ENCODE measurements at places on chromosomes 12 and 14. TPM values are rescaled to one million over a fixed set of nuclear protein-coding genes. Genes with fewer than 3 reads are reported as not detected.

- no peak for DNase-seq
- peaks cover 3% of the 10 kb centered on the region for H3K27me3 ChIP-seq
- no peaks in the 10 kb centered on the region for H3K4me1 ChIP-seq
- H3K4me3 ChIP-seq, result no peak overlapping the region
- no peaks in the 10 kb centered on the region for H3K36me3 ChIP-seq
- no peak overlapping the region for H3K27ac ChIP-seq
Observed at GRCh38 chr12:21786041-21786531, 11.6 kb upstream of the KCNJ8 start.

DNA sequence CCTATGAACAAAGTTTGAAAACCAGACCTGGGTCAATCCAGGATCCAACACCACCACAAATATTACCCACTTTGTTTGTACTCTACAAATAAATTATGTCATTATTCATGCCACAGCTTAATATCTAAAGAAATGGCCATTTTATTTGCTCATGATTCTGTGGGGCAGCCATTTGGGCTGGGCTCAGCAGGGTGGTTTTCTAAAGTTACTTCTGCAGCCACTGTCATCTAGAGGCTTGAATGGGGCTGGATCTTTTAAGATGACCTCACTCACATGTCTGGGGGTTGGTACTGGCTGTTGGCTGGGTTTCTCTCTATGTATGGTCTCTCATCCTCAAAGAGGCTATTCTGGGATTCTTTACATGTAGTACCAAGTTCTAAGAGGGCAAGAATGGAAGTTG, 96.2 kb downstream of the VCPKMT start:
- DNase-seq, result no peak
- H3K4me1 ChIP-seq, result peaks cover 44% of the 10 kb centered on the region
- peaks cover 34% of the 10 kb centered on the region for H3K36me3 ChIP-seq
- H3K27me3 ChIP-seq, result no peaks in the 10 kb centered on the region
- no peak overlapping the region for H3K4me3 ChIP-seq
- no peak overlapping the region for H3K27ac ChIP-seq

GRCh38 chr14:54901380-54902142, 1.1 kb downstream of the GCH1 start:
- peaks cover 10% of the 10 kb centered on the region for H3K36me3 ChIP-seq
- H3K4me1 ChIP-seq, result peaks cover 21% of the 10 kb centered on the region
- DNase-seq, result peak; percentile 34

DNA sequence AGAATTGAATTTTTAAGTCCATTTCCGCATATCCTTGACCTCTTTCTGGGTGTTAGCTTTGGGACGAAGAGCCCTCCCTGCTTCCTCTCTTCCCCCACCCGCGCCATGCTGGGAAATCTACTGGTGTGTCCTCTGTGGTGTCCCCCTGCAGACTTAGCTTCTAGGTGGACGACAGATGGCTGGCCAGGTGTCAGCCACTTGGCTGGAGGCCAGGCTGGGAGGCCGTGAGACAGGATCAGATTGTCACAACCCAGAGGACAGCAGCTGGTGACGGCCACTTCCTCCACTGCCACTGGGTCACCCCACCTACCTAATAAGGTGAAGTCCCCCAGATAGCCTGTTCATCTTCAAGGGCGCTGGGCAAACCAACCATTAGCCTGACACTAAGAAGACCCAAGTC, 13.3 kb upstream of the DTX1 start:
- no peak overlapping the region for H3K4me3 ChIP-seq
- no peak for DNase-seq
- H3K36me3 ChIP-seq, result no peaks in the 10 kb centered on the region

DNA sequence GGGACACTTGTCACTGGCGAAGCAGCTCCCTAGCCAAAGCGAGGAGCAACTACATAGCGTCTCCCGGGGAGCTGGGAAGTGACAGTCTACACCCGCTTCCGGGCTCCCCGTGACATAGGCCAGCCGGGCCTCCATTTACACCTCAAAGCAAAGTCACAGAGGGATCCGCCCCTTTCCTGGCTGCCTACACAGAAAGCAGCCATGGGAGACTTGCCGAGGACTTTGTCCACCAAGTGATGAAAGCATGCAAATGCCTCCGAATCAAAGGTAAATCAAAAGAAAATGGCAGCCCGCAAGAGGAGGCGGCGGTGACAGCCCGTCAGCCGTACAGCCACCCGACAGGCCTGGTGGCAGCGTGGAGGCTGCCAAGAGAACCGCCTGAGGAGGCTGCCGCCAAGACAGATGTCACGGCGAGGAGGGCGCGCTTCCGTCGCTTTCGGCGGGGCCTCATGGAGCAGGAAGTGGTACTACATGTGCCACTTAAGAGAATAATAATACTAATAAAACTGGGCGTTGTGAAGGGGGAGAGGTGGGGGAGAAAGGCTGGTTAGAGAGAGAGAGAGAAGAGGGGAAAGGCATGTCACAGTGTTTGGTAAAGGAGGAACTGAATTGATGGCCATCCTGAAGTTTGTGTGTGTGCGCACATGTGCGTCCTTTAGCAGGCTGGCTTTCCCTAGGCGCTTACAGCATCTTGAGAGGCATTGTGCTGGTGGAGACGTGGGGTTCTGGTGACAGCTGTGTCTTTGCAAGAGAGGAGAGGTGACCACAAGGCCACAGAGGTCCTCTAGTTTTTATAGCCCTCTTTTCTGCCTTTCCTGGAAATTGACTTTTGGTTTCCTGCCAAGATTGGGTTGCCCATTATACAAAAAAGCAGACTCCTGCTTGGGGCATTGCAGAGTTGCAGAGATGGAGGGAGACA, 661.7 kb downstream of the VRK1 start:
- peak; percentile 90 for DNase-seq
- peak overlapping the region; percentile 92 for H3K4me3 ChIP-seq
- H3K4me1 ChIP-seq, result peaks cover 49% of the 10 kb centered on the region
- peak overlapping the region; percentile 100 for H3K27ac ChIP-seq
- peaks cover 52% of the 10 kb centered on the region for H3K36me3 ChIP-seq

DNA sequence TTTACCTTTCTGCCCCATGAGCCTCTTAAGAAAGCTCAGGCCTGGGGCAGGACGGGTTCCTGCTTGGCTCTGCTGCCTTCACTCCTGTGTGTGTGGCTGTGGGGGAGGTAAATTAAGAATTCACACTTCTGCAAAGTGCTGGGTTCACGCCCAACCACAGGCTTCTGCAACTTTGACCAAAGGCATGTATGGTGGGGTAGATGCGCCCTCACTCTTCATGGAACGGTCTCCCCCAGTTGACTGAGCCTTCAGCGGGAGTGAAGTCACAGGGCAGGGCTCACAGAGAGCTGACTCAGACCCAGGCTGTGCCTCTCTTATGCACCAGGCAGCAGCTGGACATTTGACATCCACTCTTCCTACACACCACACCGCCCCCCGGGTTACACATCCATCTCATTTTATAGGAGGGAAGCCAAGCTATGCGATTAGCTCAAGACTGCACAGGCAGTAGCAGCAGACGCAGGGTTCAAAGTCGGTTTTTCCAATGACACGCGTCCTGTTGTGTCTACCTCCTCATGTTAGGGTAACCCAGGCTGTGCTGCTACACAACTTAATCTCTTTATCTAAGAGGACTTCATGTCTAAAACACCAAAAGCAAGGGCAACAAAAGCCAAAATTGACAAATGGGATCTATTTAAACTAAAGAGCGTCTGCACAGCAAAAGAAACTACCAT, 15.4 kb upstream of the BCL11B start:
- H3K36me3 ChIP-seq, result no peaks in the 10 kb centered on the region
- DNase-seq, result peak; percentile 60
- no peaks in the 10 kb centered on the region for H3K27me3 ChIP-seq
- peak overlapping the region; percentile 62 for H3K4me3 ChIP-seq
- H3K4me1 ChIP-seq, result peaks cover 13% of the 10 kb centered on the region
- peak overlapping the region; percentile 73 for H3K27ac ChIP-seq

DNA sequence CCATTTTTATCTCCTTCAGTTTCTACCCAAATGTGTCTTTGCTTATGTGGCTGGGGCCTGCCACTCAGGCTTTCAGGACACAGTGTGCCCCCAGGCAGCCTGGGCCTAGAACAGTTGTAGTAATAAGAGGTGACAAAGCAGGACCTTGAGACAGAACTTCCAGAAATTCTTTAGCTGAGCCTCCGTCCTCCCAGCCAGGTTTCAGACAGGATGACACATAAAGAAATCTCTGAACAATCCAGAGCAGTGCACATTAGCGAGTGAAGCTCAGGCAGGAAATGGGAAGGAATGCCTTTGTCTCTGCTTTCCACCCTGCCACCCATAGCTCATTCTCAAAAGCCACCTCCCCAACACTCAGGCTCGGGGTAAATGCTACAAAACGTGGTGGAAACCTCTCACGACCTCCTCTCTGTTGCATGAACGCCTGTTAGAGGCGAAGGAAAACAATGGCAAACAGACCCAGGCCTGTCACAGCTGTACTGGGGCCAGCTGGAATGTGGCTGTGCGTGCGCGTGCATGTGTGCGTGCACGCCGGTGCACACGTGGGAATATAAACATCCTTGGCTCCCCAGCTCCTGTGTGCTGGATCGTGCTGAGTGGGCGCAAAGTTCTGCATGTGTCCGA, 286.7 kb downstream of the ZFP36L1 start:
- no peaks in the 10 kb centered on the region for H3K27me3 ChIP-seq
- no peaks in the 10 kb centered on the region for H3K36me3 ChIP-seq
- H3K4me3 ChIP-seq, result peak overlapping the region; percentile 3
- no peak for DNase-seq
- peak overlapping the region; percentile 47 for H3K27ac ChIP-seq
- peaks cover 43% of the 10 kb centered on the region for H3K4me1 ChIP-seq

DNA sequence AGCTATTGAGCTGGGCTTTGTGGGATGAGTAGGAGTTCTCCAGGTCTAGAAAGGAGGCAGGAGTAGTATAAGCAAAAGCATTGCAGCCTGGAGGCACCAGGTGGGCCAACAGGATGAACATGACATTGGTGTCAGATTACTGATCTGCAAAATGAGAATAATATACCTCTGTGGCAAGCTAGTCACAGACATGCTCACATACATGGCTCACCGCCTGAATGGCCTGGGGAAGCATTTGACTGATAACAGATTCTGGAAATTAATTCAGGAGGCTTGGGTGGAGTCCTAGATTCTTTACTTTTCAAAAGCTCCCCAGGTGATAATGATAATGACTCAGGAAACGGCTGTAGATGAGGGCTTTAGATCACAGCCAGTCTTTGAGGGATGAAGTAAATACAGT, 709 bp downstream of the TCL1B start:
- H3K36me3 ChIP-seq, result no peaks in the 10 kb centered on the region
- no peak overlapping the region for H3K27ac ChIP-seq
- H3K4me1 ChIP-seq, result no peaks in the 10 kb centered on the region
- DNase-seq, result no peak
- peaks cover 4% of the 10 kb centered on the region for H3K27me3 ChIP-seq

- DNase-seq, result peak; percentile 96
- peaks cover 70% of the 10 kb centered on the region for H3K36me3 ChIP-seq
- H3K4me3 ChIP-seq, result peak overlapping the region; percentile 68
- no peaks in the 10 kb centered on the region for H3K27me3 ChIP-seq
- H3K4me1 ChIP-seq, result peaks cover 87% of the 10 kb centered on the region
- peak overlapping the region; percentile 99 for H3K27ac ChIP-seq
Observed at GRCh38 chr14:89276424-89276975, 140.5 kb downstream of the FOXN3 start.

GRCh38 chr12:46020768-46021167, 30.4 kb upstream of the SCAF11 start:
- peaks cover 7% of the 10 kb centered on the region for H3K36me3 ChIP-seq
- no peaks in the 10 kb centered on the region for H3K4me1 ChIP-seq
- H3K27ac ChIP-seq, result no peak overlapping the region
- no peak overlapping the region for H3K4me3 ChIP-seq
- H3K27me3 ChIP-seq, result peaks cover 6% of the 10 kb centered on the region
- DNase-seq, result no peak

DNA sequence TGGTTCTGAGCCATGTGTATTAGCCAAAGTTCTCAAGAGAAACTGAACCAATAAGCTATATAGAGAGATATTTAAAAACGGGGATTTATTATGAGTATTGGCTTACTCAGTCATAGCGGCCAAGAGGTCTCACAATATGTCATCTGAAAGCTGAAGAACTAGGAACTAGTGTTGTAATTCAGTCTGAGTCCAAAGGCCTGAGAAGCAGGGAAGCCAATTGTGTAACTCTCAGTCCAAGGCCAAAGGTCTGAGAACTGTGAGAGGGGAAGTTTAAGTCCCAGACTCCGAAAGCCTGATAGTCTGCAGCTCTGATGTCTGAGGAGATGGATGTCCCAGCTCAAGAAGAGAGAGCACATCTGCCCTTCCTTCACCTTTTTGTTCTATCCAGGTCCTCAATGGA, 344.8 kb upstream of the USP15 start:
- H3K27ac ChIP-seq, result no peak overlapping the region
- no peak overlapping the region for H3K4me3 ChIP-seq
- H3K4me1 ChIP-seq, result no peaks in the 10 kb centered on the region
- H3K27me3 ChIP-seq, result peaks cover 3% of the 10 kb centered on the region
- H3K36me3 ChIP-seq, result no peaks in the 10 kb centered on the region

DNA sequence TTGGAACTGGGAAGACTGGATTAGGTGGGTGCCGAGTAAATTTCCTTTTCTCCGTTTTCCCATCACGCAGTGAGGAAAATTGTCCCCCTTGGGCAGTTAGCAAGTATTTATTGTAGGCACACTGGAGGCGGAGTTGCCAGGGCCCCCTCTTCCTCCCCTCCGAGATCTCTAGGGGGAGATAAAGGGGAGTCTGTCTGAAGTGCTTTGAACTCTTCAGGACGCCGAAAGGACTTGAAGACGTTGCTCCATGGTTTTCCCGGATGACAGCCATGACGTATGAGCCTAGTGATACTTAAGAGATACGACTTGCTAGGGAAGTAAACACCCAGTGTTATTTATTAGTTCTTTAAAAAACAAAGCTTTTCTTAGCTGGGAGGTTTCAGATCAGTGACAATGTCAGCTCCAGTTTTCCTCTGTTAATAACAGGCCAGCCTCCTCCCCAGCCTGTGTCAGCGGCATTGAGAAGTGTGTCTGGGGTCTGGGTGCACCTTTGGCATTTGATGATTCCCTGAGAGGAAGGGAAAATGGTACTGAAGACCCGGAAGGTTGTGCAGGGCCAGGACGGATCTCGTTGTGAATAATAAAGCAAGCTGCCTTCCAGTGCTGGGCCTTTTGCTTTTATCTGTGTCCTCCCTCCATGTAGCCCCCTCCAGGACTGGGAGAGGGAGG, 78.7 kb downstream of the TSPAN9 start:
- no peak for DNase-seq
- H3K4me1 ChIP-seq, result peaks cover 5% of the 10 kb centered on the region
- H3K27me3 ChIP-seq, result peaks cover 3% of the 10 kb centered on the region
- no peak overlapping the region for H3K4me3 ChIP-seq
- H3K36me3 ChIP-seq, result no peaks in the 10 kb centered on the region

GRCh38 chr14:36647417-36647823, 14.2 kb upstream of the PAX9 start:
- H3K36me3 ChIP-seq, result no peaks in the 10 kb centered on the region
- no peak overlapping the region for H3K27ac ChIP-seq
- peaks cover 47% of the 10 kb centered on the region for H3K27me3 ChIP-seq

The TMEM63C gene
- total RNA-seq, result 3.6 TPM

The TMEM229B gene
- total RNA-seq, result 1.6 TPM

The PRICKLE1 gene
- total RNA-seq, result not detected
